ENCODE measurements at places on chromosomes 6 and 20. TPM values are rescaled to one million over a fixed set of nuclear protein-coding genes. Genes with fewer than 3 reads are reported as not detected.

The NKAPL gene
- not detected for total RNA-seq

The VGLL2 gene
- not detected for total RNA-seq

The TFAP2D gene
- total RNA-seq: not detected

The CCN6 gene
- not detected for total RNA-seq

The AAR2 gene
- total RNA-seq: 37.0 TPM

The PGK2 gene
- total RNA-seq: not detected
